Esophagus muscularis mucosa (tissue), 4 donors: ENCODE measurements at places on chromosomes 2 and 18. TPM values are rescaled to one million over a fixed set of nuclear protein-coding genes. Genes with fewer than 3 reads are reported as not detected.

Gene SFT2D3
- total RNA-seq = 9.6 TPM

Gene CTAGE1
- not detected for total RNA-seq

Gene KCNJ3
- total RNA-seq = 4.2 TPM

Gene ARL6IP6
- total RNA-seq = 16.6 TPM

DNA sequence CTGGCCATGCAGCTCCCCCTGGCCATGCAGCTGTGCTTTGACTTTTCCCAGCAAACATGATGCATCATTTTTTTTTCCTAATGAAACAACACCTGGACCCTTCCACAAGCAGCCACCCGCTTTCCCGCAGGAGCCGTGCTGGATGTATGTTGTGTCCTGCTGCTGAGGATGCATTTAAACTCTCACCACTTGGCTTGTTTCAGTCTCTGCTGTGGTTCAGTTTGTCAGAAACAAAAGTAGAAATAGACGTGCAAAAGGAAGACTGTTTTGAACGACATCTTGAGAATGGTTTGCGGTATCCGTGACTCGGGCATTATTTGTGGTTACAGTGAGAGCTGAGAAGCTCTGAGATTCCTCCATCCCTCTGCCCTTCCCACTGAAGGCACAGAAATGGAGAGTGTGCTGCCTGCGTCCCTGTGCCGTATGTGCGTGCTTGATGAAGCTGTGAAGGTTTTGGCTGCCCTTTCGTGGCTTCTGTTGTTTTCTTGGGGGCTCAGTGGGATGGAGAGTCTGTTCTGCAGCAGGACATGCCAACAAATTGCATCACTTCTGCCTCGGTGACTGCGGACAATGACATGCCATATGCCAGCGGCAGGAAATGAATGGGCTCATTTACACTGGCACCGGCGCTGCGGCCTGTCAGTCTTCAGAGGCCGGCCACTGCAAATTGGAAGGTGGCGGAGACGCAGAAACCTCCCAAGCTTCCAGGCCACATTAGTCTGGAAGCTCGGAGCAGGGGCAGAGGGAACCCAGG lies 417.7 kb upstream of the SALL3 start:
- no peak for DNase-seq

DNA sequence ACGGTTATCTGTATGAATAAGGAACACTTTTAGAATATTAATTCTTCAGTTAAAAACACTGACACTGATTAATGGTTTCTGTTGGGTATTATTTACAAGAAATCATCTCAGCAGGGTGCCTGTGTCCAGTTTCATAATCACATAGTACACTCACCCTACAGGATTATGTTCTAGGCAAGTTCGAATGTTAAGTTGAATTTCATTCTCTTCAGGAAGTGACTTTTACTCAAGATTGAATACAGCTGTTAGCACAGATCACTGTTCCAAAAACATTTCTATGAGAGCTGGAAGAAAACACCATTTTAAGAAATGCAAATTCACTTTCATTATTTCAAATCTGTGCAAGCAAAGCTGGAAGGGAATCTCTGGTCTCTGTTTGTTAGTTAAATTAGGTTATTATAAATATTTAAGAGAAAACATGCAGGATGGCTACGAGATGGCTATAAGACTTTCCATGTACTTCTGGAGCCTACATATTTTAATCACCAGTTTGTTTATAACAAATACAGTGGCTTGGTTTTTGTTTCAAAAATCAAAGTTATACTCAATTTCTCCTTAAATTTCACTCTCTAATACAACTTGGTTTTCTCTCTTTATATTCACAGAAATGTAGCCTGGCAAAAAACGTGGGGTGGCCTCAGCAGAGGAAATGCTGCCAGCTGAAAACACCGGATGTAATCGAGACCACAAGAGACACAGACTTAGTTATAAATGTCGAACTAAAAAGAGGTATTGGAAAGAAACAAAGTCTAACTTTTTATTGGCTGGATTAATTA lies 65.8 kb downstream of the RBMS1 start:
- no peak for DNase-seq

GRCh38 chr2:239295377-239296019 lies 105.3 kb downstream of the HDAC4 start:
- no peak for DNase-seq

GRCh38 chr2:12603781-12604295 lies 112.9 kb upstream of the TRIB2 start:
- DNase-seq = no peak

DNA sequence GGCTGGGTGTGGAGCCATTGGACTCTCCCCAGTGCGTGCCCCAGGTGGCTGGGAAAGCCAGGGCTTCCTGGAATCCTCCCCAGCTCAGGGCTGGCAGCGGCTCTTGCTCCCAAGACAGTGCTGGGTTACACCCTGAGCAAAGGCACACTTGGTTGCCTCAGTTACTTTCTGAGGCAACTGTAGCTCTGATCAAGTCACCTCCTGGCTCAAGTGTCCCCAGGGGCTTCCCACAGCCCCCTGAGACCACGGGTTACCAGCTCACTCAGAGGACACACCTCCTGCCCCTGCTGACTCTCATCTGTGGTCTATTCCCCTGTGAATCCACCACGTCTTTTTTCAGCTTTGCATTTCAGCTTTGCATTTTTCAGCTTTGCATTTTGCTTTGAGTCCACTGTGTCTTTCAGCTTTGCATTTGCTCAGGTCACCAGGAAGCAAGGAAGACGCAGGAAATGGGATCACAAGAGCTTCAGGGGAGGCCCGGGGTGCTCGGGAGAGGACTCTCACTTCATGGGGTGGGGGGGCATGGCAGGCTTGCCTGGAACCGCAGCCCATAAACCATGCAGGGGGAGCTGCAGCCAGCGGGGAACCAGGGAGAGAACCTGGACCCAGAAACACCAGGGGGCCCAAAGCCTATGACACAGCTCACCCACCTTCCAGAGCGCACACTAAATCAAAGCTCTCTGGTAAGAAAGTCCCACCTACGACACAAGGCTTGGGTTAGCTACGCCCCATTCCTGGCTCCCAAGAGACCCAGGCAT lies 138.0 kb upstream of the ASB18 start:
- peak; percentile 78 for DNase-seq

DNA sequence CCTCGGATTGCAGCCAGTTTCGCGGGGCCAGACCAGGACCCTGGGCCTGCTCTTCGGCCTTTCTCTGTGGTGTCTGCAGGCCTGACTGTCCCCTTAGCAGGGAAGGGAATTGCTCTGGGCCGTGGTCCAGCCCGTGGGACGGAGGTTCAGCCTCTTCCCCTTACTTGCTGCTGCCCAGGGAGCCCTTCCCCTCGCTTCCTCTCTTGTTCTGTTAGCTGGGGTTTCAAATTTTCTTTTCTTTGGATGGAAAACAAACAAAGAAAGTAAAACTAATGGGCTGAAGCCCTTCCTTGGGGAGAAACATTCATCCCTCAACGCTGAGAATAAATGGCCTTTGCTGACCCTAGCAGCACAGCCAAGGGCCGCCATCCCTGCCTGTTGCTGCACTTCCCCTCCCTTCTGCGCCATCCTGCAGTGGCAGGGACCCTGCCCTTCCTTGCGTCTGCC lies 52.4 kb downstream of the ASAP2 start:
- no peak for DNase-seq

GRCh38 chr2:47064106-47064505 lies 91.0 kb downstream of the STPG4 start:
- no peak for DNase-seq

GRCh38 chr2:102975996-102976975 lies 214.5 kb downstream of the TMEM182 start:
- no peak for DNase-seq

GRCh38 chr2:77391119-77391518 lies 131.1 kb downstream of the LRRTM4 start:
- DNase-seq = no peak

GRCh38 chr2:238489896-238490295 lies 63.2 kb downstream of the ASB1 start:
- DNase-seq = peak; percentile 81

DNA sequence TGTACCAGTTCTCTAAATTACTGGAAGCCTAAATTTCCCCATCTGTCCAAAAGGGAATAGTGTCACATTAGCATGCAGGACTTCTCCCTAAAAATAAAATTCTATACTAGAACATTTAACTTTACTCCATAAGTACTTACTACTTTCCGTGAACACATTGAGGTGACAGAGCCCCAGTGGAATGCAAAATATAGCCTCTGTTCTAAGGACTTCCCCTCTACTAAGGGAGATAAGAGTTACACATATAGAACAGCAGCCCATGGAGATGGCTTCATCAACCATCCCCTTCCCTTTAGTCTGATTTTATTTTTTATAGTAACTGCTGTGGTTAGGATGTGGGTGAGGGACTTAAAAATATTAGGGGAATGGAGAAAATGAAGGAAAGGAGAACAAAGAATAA lies 68.9 kb upstream of the STPG4 start:
- no peak for DNase-seq

GRCh38 chr2:6309415-6310255 lies 556.1 kb downstream of the CMPK2 start:
- DNase-seq = no peak

DNA sequence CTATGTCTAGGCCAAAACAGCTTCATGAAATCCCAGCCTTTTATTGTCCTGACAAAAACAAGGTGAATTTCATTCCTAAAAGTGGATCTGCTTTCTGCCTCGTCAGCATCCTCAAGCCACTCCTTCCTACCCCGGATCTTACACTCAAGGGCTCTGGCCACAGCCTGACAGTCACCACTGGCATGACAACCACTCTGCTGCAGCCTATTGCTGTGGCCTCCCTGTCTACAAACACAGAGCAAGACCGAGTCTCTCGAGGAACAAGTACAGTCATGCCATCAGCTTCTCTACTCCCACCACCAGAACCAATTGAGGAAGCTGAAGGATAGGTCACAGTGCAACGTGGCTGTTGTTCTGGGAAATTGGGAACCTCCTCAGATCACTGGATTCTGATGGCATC lies 106.1 kb downstream of the ICA1L start:
- no peak for DNase-seq

DNA sequence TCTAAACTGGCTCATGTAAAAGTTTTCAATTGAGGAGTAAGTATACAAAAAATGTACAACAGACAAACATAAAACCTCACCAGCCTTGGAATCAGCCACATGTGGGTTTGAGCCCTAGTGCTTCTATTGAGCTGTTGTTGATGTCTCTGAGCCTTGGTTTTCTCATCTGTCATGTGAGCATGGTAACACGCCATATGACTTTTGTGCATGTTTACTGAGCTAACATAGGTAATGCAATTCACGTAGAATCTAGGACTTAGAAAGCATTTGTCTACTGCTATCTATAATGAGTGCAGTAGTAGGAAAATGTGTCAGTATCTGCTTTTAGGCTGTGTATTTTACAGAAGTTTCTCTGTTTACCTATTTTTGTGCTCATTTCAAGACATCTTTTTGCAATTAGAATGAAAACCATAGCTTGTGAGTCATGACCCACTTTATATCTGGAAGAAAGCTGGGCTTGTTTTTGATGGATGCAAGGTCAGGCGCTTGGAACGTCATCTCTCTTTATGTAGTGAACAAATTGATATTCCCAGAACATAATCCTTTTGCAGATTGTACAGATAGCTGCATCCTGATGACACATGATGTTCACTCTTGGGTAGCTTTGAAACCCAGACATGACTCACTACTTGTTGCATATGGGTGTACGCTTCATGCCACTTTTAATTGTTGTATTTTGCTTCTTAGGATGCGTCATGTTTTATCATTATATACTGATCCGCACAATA lies 94.3 kb downstream of the RNF144A start:
- DNase-seq = no peak

- DNase-seq = no peak
These were observed 172.5 kb upstream of the KLF7 start for GRCh38 chr2:207338220-207338607.

DNA sequence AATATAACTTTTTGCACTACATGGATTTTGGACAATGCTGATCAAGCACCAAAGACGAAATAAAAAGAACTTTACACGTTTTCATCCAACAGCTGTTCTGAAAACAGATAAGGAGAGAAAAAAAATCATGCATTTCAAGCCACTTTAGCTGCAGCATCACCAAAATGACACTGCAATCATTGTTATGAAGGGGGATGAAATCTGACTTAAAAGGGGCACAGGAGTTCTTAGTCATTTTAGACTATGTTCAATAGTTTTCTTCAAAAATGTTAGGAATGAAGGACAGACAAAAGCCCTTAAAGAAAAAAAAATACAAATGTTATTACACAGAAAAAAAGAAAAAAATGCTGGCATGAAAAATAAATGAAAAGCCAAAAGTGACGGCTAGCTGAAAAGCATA lies 71.2 kb downstream of the CUL3 start:
- DNase-seq = no peak

DNA sequence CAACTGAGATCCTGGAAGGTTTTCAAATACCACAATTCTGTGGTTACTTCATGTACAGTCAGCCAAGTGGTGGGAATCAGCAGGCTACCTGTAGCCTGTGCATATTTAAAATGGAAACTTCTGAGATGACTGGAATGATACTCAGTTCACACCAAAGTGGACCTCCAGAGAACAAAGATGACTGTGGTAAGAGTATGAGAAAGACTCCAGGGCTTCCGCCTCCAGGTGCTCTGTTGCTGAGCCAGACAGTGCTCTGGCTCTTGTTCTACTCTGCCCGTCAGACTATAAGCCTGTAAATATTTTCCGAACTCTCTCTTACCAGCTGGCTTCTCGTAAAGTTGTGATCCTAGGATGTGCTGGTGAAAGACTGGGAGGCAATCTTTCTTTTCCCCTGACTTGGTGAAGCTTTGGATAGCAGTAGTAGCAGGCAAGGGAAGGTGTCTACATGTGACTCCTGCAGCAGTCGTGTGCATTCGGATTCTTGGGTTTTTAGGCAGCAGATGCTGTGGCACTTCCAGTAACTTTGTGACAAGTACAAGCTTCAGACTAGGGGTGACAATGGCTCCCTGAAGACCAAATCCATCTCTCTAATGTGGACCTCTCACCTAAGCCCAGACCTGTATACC lies 23.1 kb downstream of the ST3GAL5 start:
- no peak for DNase-seq

DNA sequence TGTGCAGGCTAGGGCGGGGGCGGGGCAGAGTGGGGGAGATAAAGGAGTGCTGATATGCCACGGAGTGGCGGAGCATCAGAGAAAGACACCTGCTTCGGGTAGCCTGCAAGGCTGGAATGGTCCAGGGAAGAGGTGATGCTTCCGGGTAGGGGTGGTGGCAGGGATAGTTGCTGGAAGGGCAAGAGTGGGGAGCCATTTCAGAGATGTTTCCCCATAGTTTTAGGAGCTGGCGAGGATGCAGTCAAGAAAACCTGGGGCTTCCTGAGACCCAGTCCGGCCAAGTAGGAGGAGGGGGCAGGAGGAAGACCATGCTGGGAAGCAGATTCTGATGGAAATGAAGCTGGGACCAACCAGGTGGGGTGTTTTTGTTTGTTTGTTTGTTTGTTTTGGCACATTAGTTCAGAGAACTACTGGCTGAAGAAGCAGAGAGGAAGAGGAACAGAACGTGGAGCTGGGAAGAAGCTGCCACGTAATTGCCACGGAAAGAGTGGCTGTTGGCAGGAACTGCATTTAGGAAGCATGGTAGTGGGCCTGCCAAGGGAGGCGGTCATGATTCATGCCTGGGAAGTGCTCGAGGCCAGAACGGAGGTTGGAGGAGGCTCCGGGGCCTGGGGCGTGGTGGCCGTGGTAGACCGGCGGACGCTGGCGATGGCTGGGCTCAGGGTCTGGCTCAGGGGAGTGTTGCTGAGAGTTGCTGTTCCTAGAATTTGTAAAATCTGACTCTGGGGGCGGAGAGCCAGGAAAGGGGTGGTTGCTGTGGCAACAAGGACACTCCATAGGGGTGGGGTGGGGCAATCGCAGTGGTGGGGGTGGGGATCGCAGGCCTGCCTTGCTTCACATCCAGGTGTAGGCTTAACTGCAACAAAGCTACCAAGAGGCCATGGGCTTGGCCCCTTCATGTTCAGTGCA lies 8.6 kb upstream of the INPP5D start:
- DNase-seq = no peak

GRCh38 chr18:7191736-7192135 lies 39.2 kb upstream of the LRRC30 start:
- no peak for DNase-seq
